ENCODE measurements at places on chromosomes 6 and 20.

GRCh38 chr6:24394780-24395437, 7.8 kb upstream of the MRS2 start:
- DNase-seq, result no peak

GRCh38 chr6:80540700-80541099, 434.2 kb downstream of the BCKDHB start:
- DNase-seq, result no peak

- DNase-seq, result no peak
Observed at GRCh38 chr6:154164397-154164796, 125.4 kb downstream of the OPRM1 start.

DNA sequence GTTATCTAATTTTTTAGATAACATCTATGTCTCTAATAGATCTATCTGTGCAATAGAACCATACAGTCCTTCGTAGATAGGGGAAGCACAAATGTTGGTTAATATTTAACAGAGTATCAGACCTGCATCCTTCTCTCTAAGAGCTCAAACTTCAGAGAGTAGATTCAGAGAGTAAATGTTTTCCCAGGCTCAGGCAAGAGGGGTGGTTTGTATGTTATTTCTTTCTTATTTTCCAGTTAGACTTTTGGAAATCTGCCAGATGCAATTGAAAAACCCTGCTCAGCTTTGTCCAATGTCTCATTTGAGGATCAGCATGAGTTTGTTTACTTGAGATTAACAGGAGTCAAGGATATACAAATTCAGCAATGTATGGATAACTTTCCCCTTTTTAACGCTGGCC, 361.9 kb downstream of the BCKDHB start:
- no peak for DNase-seq

GRCh38 chr20:15411781-15412180, 1074.4 kb upstream of the FLRT3 start:
- DNase-seq, result no peak

- no peak for DNase-seq
Observed at GRCh38 chr20:58988565-58988882, 7.5 kb downstream of the NELFCD start.

DNA sequence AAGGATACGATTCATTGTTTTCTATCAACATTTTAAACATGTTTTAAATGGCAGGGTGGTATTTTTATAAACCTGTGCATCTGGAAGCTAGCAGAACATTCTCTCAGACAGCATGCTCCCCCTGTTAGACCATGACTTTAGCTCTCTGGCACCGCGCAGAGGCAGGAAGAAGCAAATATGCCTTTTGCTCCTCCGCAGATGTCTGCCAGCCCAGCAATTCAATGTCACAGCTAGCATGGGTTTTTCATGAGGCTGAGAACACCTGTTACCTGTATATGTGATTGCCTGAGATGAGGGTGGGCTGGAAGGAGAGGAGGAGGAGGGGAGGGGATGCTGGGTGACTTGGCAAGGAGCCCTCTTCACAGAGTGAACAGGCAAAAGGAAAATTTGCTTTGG, 6.7 kb downstream of the MTCH1 start:
- DNase-seq, result no peak

DNA sequence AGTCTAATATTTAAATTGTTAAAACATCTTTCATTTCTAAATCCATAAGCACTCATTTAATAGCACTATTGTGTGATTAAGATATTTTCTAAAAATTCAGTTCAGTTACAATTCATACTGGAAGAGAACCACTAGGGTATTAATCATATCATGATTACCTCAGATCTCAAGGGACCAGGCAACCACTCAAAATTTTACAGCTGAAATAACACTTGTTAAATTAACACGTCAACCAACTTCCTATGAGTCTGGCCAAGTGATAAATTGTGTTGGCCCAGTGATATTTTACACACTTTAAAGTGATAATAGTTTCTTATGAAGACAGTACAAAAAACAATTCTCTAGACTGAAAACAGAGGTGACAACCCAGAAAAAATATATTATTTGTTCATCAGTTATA, 869.0 kb upstream of the ADGRB3 start:
- DNase-seq, result no peak

DNA sequence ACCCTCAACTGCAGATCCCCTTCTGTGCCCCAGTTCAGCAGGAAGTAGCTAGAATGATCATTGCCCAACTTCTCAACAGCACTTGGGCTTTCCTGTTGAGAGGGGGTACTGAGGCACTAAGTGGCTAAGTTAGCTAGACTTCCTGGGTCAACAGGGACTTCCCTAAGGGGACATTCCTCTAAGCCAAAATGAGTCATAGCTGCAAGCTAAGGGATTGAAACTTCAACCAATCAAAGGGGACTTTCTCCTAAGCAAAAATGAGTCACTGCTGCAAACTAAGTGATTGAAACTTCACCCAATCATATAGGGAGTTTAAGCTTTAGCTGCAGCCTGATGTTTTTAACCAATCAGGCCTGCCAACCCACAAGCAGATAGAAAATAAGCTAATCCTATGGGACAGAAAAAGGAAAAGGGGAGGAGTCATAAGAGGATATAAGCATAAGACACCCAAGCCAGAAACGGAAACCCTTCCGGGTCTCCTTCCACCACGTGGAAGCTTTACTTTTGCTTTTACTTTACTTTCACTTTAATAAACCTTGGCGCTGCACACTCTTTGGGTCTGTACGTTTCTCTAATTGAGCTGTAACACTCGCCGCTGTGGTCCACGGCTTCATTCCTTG, 659.0 kb upstream of the HS3ST5 start:
- DNase-seq, result no peak

DNA sequence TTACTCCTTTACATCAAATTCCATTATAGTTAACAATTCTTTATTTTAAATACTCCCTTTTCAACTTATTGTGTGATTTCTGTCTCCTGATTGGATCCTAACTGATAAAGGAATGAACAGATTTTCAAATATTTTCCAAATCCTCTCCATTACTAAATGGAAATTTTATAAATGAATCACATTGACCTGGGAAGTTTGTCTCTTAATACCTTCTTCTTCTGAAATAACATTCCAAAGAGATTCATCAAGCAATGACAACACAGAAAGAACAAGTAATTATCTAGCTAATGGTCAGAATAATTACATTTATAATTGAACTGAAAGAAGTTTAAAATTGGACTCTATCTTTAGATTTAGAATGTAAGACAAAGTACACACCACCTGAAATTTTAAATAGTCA, 515.4 kb upstream of the PTCHD4 start:
- no peak for DNase-seq

DNA sequence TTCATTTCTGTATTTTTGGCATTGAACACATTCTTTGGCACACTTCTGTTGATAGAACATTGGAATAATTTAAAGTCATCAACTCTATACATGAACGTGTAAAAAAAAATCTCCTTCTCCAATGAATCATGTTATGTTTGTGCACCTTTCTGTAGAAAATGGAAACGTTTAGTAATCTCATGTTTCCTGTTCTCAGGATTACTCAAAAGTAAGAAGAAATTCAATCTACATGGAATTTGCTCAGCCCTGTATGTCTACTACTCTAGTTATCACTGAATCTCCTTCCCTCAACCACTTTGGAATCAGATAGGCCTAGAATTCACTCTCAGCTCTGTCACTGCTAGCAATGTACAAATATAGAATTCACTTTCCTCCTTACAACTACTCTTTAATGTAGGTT, 103.6 kb downstream of the COL21A1 start:
- DNase-seq, result no peak

DNA sequence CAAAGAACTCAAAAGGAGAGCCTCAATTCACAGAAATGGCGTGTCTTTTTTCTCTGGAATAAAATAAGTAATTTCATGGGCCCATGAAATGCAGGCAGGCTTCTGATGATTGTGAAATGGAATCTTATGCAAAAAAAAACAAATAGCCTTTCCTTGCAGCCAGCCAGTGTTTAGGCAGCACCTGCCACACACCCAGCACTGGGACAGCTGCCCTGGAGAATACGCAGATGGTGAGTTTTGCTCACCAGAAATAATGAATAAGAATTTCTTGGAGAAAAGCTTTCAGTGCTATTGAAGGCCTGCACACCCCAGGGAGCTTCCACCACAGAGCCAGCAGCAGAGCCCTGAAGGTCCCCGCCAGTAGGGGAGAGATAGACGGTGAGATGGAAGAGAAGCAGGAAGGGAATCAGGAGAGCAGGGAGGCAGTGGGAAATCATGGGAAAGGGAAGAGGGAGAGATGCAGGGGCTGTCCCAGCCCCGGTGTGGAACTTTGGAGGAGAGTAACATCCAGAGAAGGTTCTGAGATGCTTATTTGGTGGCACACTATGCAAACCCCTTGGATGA, 54.9 kb downstream of the PXDC1 start:
- DNase-seq, result no peak

GRCh38 chr6:85364344-85364743, 85.5 kb upstream of the NT5E start:
- DNase-seq, result no peak

GRCh38 chr20:60040471-60041162, 82.4 kb downstream of the CDH26 start:
- no peak for DNase-seq

DNA sequence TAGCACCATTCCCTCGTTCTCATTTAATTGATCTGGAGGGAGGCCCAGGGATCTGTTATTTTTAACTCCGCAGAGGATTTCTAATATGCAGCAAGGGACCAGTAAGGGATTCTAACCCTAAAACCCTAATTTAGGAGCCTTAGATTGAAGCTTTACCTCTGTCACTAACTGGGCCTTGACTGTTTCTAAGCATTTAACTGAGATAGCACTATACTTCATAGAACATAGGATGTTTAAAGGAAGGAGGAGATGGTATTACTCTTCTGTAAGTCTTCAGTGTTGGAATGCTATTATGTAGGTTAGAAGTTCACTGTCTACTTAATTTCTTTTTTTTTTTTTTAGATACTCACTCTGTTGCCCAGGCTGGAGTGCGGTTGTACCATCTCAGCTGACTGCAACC, 242.5 kb downstream of the ZFAND3 start:
- no peak for DNase-seq

- DNase-seq, result no peak
Observed at GRCh38 chr20:8309634-8310033, 177.6 kb downstream of the PLCB1 start.

GRCh38 chr6:64736421-64736950, 970.5 kb downstream of the EYS start:
- no peak for DNase-seq

DNA sequence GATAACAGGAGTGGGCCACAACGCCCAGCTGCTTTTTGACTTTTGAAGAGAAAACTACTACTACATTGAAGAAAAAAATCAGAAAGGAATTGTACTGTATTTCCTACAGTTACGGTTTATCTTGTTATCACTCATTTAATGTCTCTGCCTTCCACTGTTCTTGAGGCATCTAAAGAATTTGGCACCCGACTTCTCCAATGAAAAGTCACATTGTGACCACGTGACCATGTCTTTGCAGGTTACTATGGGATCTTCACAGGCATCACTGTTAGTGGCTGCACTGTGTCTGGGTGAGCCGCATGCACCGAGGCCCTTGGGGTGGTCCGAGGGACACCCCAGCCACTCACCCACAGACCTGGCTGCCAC, 26.8 kb downstream of the RRBP1 start:
- no peak for DNase-seq

DNA sequence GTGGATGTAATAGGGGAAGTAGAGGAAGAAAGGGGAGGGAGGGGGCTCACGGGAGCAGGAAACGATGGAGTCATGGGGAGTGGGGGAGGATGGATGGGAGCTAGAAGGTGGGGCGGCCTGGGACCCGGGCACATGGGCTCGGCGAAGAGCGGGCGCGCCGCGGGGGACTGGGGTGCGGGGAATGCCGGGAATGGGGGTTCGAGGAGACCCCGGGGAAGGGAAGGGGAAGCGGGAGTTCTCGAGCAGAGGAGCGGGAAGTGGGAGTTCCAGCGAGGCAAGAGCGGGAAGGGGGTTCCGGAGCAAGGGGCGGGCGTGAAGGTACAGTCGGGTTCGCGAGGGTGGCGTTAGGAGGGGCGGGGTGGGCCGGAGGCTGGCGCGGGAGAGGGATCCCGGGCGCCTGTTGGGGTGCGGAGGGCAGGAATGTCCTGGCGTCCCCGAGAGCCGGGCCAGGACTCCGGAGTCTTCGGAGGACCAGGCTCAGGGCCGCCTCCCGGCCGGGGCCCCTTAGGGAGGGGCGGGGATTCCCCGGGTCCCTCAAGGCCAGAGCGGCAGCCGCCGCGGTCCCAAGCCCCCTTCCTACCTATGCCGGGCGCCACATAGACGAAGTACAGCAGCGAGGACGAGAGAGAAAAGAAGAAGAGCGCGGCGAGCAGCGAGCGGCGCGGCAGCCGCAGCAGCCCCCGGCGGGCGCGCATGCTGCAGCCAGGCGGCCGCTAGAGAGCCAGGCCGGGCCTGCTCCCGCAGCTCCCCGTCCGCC, 504 bp downstream of the B4GALT5 start:
- no peak for DNase-seq

- no peak for DNase-seq
Observed at GRCh38 chr20:29300579-29301551, 1956.6 kb upstream of the DEFB115 start.

GRCh38 chr6:53139841-53140413, 8.7 kb downstream of the GCM1 start:
- no peak for DNase-seq

GRCh38 chr6:157455731-157456523, 74.9 kb downstream of the ZDHHC14 start:
- no peak for DNase-seq

GRCh38 chr20:61728326-61728725, 337.4 kb downstream of the TAF4 start:
- DNase-seq, result no peak

- no peak for DNase-seq
Observed at GRCh38 chr6:91288741-91289140, 701.9 kb upstream of the MAP3K7 start.

DNA sequence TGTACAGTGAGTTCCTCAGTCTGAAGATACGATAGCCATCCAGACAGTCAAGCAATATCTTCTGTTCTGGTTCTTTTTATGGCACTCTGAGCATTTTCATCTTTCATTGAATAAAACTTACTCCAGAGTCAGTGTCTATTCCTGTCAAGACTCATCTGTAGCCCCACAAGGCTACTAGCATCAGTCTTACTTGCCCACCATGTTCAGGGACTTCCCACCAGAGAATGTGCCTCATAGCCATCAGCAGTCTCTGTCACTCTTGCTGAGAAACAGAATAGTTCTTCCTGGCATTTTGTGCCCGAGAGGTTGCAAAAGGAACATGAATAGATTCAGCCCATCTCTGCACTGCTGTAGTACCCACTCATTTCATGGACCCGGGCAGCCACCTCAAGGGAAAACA, 12.7 kb upstream of the DCBLD1 start:
- DNase-seq, result no peak

GRCh38 chr20:50475681-50476292, 34.4 kb upstream of the PTPN1 start:
- no peak for DNase-seq

GRCh38 chr6:128519132-128519930, 1.1 kb downstream of the PTPRK start:
- peak; percentile 2 for DNase-seq

GRCh38 chr6:150138638-150139037, 4.2 kb upstream of the PPP1R14C start:
- no peak for DNase-seq

DNA sequence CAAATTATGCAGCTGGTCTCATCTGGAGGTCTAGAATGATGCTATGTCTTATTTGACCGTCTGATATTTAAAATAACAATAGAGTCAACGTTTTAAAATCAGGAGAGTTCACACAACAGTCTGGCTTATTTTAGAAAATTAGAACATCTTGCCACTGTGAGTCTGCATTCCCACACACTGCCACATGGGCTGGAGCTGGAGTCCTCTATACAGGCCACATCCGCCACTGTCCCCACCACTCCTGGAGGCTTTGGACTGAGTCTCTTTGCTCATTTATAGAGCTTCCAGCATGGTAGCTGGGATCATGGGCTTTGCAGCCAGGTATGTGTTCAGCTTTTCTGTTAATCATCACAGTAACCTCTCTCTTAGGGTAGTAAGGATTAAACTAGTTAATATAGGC, 68.8 kb upstream of the ZNFX1 start:
- DNase-seq, result no peak

Measured in activated T-helper 1 cell treated with anti-CD3 and anti-CD28 coated beads, Interleukin-2, amount 50 U/mL, for 16 hours (primary cell).